ENCODE measurements at places on chromosomes 2 and 18.

DNA sequence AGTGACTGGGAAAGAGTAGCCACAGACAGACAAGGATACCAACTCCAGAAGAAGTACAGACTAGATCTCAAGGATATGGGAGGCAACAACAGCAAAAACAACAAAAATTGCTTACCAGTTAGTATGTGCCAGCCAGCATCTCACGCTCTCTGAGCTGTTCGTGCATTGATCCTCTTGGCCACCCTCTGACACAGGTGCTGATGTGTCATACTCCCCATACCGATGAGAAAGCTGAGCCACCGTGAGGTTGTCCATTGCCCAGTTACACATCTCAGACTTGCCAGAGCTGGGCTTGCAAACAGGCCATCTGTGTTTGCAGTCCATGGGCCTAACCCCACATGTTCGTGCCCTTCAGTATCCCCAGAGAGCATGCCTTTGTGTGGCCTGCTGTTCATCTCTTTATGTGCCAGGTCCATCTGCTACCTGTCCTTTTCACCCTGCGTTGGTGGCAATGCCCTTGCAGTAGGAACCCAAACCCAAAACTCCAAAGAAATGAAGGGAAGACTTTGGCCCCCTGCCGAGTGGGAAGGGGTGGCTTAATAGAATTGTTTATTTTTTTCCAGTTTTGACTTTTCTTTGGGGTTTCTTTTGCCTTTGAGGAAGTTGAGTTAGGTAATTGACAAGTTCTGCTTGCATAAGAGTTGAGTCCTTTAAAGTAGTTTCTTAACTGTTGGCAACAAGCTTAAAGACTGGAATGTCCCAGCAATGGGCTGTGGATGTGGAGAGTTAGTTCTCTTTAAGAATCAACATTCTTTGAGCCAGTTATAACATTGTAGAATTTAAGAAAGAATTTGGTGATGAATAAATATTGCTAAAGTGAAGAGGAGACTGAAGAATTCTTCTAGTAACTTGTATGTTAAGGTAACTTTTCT, 46.7 kb downstream of the LYPD6B start:
- DNase-seq: no peak

DNA sequence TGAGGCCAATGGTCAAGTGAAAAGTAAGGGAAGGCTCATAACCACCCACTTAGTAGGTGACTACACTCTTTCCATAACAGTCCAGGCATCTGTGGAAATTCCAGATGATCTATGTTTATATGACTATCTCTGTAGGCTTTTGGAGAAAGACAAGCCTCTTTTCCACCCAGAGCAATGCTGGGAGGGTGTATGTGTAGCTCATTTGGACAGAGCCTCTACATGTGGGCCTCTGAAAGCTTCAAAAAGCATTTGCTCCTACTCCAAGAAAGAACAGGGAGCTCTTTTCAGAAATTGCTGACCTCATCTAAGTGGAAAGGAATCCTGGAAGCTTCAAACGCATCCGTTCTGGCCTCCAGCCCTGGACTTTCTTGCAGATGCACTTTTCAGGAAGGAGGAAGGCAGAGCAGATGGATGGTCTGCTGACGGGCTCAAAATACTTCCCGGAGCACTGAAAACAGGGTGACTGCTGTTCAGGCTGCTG, 308.7 kb downstream of the LRATD1 start:
- no peak for DNase-seq

- no peak for DNase-seq
These were observed 4.8 kb upstream of the IGFBP5 start for GRCh38 chr2:216700088-216700567.

GRCh38 chr2:55519938-55520885, 694 bp downstream of the CFAP36 start:
- peak; percentile 16 for DNase-seq

DNA sequence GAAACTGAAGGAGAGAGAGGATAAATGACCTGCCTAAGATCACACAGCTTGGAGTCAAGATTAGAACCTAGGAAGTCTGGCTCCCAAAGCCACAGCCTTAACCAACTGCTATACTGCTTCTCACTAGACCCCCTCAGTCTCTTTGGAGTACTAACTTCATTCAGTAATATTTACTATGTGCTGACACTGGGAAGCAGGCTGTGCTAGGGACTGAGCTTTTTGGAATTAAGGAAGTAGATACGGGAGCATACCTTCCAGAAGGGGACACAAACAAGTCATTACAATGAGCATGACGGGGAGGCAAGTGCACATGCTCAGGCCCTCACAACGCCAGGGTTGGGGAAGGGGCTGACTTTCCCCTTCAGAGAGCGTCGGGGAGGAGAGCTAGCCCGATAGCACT, 97.7 kb downstream of the INO80D start:
- DNase-seq: no peak

- no peak for DNase-seq
These were observed 30.7 kb downstream of the XRCC5 start for GRCh38 chr2:216139884-216140283.

- DNase-seq: no peak
These were observed 13.3 kb upstream of the TMX3 start for GRCh38 chr18:68728081-68728700.

- DNase-seq: no peak
These were observed 169.2 kb downstream of the LNPK start for GRCh38 chr2:175832866-175833265.

- DNase-seq: no peak
These were observed 2094.5 kb upstream of the CELF4 start for GRCh38 chr18:39660141-39660540.

GRCh38 chr2:25336383-25336841, 5.3 kb downstream of the DNMT3A start:
- DNase-seq: no peak

GRCh38 chr2:56685205-56685604, 501.4 kb downstream of the CCDC85A start:
- DNase-seq: no peak
